ENCODE measurements at places on chromosomes 11 and 22.

GRCh38 chr11:64759131-64759721 is 548 bp downstream of the PYGM start:
- no peak for DNase-seq

GRCh38 chr11:7918141-7918540 is 12.9 kb downstream of the OR10A6 start:
- DNase-seq, result no peak

DNA sequence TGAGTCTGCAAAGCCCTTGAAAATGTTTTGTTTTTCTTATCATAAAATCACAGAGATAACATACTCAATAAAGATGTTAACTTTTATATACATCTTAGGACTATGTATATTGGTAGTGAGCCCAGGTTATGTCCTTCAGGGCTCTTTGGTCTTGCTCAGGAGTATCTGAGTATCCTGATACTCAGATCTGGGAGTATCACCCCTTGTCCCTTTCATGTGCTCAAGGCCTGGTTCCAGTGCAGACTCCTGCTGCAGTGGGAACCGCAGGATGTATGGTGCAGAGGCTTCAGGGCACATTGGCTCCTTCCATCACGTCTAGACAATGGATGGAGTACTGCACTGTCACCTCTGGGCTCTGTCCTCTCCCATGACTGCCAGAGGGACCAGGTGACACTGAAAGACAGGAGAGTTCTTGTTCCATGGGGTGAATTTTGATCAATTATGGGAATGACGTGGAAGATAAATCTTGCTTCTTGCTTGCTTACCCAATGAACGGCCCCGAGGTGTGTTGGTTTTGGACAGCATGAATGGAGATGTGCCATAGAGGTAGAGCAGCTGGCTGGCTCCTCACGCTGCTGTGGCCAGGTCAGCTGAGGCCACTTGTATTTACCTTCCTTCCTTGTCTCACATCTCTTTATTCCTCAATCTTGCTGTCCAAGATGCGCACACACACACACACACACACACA is 215.5 kb downstream of the ARHGAP42 start:
- DNase-seq, result no peak

DNA sequence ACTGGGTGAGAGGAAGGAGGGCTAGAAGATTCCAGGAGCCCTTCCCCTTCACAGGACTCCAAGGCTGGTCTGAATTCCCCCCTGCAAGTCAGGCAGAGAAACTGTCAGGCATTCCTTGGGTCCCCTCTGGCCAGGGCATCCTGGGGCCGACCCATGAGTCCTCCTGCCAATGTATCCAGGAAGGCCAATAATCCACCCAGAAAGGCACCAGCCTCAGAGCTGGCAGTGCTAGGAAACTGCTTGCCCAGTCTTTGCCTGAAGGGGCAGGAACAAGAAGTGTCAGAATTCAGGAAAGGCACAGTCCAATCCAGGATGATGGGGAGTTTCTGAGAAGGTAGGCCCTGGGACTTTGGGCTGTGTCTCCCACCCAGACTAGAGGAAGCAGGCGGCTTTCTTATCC is 41.0 kb downstream of the BUD13 start:
- no peak for DNase-seq

- DNase-seq, result no peak
These were observed 79.9 kb upstream of the VPREB1 start for GRCh38 chr22:22164541-22165272.

GRCh38 chr11:73551677-73552076 is 46.2 kb downstream of the FAM168A start:
- no peak for DNase-seq

DNA sequence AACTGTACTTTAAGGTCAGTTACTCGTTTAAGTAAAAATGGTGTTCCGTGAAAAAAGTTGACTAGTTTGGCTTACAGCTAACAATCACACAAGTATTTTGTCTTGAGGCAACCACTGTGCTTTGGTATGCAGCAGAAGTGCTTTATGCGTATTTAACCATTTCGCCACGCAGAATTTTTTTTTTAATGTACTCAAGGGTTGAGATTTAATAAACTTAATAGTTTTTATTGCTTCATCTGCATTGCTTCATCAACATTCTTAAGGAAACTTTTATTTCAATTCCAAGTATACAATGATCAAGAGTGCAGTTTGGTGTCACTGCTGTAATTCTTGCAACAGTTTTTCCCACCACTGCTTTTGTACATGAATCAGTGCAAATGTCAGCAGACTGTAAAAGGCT is 66.4 kb downstream of the ZNRF3 start:
- no peak for DNase-seq

GRCh38 chr11:22461626-22462025 is 123.4 kb downstream of the SLC17A6 start:
- no peak for DNase-seq

DNA sequence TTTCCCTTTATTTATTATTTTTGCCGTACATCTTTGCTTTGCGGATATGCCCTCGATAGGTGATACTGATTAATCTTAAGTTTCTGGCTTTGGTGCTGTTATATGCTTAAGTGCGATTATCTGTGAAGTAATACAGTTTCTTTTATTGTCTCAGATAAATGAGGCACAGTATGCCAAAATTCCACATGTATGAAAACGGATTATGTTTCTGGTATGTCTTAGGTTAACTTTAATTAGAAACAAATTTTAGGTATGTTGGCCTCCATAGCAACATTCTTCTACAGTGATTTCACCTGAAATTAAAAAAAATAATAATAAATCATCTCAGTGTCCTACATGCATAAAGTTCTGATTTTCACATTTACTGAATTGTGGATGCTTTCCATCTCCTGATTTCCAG is 119.2 kb downstream of the ARHGAP42 start:
- DNase-seq, result no peak

DNA sequence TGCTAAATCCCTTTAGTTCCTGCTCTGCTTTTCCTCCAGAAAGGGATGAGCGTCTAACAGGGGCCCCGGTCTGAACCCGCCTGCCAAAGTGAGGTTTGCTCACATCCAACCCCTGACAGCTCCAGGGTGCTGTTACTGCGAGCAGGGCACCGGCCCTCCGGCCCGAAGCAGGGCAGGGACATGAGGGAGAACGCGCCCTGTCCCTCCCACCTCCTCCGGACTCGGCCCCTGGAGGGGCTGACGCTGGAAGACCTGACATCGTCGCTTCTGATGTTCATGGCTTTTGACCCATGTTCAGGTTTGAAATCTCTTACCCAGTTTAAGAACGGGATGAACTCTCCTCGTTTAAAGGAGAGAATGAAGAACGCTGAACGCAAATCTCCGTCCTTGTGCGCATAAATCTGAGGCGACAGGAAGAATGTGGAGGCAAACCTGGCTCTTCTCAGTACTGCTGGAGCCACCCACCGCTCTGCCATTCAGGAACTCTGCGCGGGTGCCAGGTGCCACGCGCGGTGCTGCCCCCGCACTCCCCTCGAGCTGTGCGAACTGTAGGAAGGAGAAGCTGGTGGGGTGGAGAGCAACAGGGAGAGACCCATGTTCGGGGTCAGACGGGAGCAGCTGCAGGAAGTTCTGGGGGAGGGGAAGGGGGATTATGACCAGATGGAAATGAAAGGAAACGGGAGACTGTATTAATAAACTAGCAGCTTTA is 826 bp upstream of the EEF1G start:
- no peak for DNase-seq

GRCh38 chr11:119389611-119390254 is 8.2 kb upstream of the USP2 start:
- peak; percentile 89 for DNase-seq

DNA sequence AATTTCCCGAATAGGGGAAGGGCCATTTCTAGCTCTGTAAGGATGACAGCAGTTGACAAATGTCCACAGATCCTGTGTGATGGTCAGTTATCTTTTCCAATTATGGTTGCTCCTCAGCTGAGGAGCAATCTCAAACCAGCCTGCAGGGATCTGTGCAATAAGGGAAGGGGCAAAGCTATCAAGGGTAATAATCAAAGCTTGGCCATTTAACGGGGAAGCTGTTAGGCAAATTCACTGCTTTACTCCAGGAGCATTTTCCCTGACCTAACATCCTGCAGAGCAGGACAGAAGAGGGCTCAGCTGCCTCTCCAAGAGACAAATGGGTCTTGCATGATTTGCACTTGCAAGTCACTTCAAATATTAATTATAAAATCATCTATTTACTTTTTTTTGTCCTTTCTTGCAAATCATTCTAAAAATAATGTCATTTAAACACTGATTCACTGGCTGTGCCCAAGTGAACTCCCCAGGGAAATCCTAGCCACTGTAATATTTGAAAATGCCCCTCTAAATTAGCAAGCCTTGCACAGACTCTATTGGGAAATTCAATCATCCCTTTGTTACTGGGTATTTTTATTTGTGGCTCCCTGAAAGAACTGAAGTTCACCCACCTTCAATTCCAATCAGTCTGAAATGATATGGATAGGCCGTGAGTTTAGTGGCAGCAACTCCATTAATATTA is 1256.7 kb downstream of the LRRC4C start:
- DNase-seq, result peak; percentile 0

- no peak for DNase-seq
These were observed 975.5 kb upstream of the CCDC90B start for GRCh38 chr11:84261707-84262106.

DNA sequence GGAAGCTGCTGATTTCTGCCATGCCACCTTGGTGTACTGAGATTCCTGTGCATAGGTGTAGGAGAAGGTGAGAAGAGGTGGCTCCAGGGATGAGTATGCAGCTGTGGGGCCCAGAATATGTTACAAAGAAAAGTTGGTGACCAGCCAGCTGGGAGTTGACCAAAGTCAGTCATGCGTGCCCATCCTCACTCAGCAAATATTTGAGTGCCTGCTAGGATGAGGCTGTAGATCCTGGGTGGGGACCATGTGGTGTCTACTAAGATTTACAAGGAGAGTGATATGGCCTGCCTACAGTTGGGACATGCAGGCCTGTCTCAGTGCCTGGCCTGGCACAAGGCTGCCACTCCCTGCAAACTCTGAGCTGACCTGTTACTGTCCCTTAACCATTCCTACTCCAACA is 19.4 kb downstream of the RNF185 start:
- peak; percentile 73 for DNase-seq

GRCh38 chr11:132466983-132467382 is 1065.3 kb downstream of the OPCML start:
- no peak for DNase-seq

- DNase-seq, result no peak
These were observed 53.8 kb downstream of the PKNOX2 start for GRCh38 chr11:125218336-125218735.

GRCh38 chr22:40036591-40037225 is 42.0 kb downstream of the FAM83F start:
- DNase-seq, result peak; percentile 42

GRCh38 chr11:14934641-14935351 is 37.4 kb downstream of the CALCA start:
- DNase-seq, result no peak

GRCh38 chr11:134752526-134752925 is 340.5 kb upstream of the B3GAT1 start:
- DNase-seq, result no peak

DNA sequence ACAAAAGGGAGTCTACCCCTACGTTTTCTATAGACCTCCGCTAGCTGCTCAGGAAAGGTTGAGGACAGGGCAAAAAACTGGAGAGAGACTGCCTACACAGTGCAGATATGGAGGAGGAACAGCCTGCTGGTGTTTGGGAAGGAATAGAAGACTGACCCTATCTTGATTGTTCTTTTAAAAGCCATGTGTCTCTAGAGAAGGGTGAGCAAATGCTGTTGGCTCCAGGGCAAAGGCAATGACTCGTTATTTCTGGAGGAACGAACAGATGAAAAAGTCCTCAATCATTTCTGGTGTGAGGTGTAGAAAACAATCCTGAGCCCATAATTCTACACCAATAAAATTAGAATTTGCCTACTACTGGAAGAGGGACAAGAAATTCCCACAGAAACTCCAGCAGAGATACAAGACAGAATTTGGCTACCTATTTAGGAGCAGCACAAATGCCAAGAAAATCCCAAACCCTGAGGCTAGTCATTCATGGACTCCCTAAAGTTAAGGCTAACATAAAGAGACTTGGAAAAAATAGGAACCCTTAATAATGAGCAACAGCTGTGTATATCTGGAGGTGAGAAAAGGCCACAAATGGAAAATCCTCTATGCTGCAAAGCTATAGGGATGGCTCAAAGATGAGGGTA is 1206.3 kb upstream of the CNTN5 start:
- no peak for DNase-seq

DNA sequence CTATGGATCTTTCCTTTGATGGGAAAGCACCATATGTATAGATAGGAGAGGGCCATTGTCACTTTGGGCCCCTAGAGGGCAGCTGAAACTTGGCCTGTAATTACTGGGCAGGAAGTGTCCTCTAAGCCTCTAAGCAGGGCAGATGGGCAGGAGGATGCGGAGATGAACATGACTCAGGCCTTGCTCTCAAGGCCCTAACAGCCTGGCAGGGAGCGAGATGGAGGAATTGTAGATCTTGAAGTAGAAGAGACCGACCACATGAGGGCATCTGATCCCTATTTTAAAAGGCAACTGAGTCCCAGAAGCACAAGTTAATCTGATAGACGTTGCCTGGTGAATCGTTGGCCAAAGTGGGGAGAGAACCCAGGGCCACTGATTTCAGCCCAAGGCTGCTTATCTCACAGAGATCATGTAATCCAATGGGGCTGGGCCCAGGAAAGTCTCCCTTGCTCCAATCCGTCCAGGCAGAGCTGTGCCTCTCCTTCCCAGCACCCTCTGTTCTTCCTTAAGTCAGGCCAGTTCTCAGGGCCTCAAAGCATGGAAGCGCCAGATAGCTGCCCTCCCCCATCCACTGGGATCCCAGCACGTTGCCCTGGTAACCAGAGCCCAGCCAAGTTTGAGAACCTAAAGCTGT is 2.5 kb upstream of the SEPTIN3 start:
- DNase-seq, result peak; percentile 37

GRCh38 chr11:91773090-91773489 is 451.5 kb upstream of the FAT3 start:
- no peak for DNase-seq

DNA sequence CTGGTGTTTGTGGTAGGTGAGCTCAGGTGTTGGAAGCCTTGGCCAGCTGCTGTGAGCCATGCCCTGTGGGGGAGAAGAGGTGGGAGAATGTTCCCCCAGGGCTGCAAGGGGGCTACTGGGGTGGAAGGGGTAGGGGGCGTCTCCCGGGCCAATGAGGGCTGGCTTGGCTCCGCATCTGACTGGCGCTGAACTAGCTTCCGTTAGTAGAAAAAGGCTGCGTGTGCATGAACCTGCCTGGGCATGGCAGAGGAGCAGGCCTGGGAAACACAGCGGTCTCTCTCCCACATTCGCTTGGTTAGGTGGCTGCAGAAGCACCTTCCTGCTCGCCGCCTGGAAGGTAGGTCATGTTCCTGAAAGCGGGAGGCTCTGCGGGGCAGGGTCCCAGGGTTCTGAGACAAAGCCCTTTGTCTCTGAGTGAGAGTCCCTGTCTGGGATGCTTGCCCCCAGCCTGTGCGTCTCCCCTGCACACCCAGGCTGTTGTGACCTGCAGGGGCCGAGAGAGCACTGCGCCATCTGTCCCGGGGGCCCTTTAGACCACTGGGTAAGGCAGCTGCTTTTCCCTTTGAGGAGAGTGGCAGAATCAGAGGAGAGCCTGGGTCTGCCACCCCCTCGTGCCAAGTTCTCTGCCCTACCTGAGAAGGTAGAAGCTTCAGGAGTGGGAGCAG is 178.8 kb downstream of the ST3GAL4 start:
- DNase-seq, result no peak
